ENCODE measurements at places on chromosomes 11 and 22. TPM values are rescaled to one million over a fixed set of nuclear protein-coding genes. Genes with fewer than 3 reads are reported as not detected.

The OR8D4 gene
- not detected for total RNA-seq

DNA sequence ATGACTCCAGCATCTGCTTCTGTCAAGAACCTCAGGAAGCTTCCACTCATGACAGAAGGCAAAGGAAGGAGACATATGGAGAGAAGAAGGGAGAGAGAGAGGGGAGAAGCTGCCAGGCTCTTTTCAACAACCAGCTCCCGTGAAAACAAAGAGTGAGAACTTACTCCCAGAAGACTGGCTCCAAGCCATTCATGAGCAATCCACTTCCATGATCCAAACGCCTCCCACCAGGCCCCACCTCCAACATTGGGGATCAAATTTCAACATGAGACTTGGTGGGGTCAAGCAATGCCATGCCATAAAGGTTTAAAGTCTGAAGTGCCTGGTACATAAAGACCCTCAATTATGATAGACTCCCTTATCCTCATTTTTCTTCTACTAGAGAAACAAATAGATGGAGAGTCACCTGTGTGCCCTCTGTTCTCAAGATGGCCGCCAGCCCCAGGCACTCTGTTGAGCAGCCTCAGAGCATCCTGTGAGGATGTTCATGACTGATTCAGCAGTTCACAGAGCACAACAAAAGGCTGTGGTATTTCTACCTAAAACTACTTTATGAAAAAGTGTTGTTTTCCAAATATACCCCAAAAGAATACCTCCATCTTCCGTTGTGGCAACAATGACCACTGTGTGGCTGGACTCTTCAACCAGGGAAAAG is 69.0 kb upstream of the CRTAM start:
- no peak for DNase-seq
- H3K36me3 ChIP-seq = no peaks in the 10 kb centered on the region
- no peaks in the 10 kb centered on the region for H3K4me1 ChIP-seq
- no peak overlapping the region for H3K4me3 ChIP-seq

DNA sequence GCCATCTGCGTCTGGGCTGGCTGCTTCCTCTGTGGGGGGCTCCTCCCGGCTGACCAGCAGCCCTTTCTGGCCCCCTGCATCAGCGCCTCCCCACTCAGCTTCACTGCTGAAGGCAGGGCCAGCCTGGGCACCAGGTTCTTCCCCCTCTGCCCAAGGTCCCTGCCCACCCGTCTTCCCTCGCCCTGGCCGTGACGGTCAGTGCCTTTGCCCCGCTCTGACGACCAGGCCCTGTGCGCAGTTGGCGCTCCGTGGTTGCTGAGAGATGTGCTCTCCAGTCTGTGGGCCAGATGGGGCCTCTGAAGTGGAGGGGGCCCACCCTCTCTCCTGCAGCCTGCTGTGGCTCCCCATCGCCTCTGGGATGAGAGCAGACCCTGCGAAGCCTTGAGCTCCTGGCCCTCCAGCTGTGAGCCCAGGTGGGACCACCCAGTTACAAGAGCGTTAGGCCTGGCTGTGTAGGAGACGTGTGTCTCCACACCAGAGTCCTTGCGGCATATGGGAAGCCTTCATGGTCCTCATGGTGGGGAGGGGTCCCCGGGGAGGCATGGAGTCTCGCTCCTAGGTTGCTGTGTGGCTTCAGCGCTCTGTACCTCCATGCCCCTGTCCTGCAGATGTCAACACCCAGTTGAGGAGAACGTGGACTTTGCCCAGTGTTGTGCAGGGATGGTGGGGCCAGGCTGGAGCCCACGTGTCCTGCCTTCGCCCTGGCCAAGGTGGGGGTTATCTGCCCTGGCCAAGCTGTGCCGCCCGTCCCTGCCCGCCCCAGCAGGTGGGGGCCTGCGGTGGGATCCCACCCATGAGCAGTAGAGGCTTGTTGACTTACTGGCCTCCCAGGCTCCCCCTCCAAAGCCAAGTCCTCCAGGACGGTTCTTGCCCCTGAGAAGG is 14.2 kb downstream of the LRP5 start:
- no peak for DNase-seq
- H3K27me3 ChIP-seq = no peaks in the 10 kb centered on the region
- no peak overlapping the region for H3K4me3 ChIP-seq
- no peaks in the 10 kb centered on the region for H3K36me3 ChIP-seq
- no peak overlapping the region for H3K27ac ChIP-seq

The MCM5 gene
- 21.7 TPM for total RNA-seq

DNA sequence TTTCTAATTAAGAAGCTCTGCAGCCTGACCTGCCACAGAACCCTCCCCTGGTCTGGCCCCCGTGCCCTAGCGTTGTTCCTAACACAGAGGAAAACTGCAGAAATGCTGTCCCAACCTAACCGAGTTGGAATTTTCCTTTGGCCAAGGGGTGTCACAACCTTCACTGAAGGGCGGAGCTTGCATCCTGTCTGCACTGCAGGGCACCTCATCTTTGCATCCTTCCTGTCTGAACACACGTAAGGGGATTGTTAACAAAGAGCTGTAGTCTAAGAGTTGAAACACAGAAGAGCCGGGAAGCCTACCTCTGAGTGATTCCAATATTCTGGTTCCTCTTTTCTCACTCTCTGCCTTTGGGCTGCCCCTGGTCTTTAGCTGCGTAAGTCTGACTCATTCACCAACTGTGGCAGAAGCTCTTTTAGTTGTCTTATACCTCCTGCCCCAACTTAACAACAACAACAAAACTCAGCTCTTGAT is 1.6 kb downstream of the DIXDC1 start:
- peaks cover 2% of the 10 kb centered on the region for H3K4me1 ChIP-seq
- H3K27me3 ChIP-seq = no peaks in the 10 kb centered on the region
- H3K27ac ChIP-seq = peak overlapping the region; percentile 44
- H3K4me3 ChIP-seq = no peak overlapping the region
- no peak for DNase-seq
- H3K36me3 ChIP-seq = no peaks in the 10 kb centered on the region
